Hematopoietic multipotent progenitor cell treated with erythropoietin and hydrocortisone succinate and interleukin-3 and kit ligand, for 6 days (in vitro differentiated cells): ENCODE measurements at places on chromosomes 5 and 9.
A peak's percentile ranks its signal among the peaks of the same experiment; 100 is the strongest.

GRCh38 chr5:53003144-53003543 is 14.0 kb downstream of the ITGA2 start:
- no peak for DNase-seq

DNA sequence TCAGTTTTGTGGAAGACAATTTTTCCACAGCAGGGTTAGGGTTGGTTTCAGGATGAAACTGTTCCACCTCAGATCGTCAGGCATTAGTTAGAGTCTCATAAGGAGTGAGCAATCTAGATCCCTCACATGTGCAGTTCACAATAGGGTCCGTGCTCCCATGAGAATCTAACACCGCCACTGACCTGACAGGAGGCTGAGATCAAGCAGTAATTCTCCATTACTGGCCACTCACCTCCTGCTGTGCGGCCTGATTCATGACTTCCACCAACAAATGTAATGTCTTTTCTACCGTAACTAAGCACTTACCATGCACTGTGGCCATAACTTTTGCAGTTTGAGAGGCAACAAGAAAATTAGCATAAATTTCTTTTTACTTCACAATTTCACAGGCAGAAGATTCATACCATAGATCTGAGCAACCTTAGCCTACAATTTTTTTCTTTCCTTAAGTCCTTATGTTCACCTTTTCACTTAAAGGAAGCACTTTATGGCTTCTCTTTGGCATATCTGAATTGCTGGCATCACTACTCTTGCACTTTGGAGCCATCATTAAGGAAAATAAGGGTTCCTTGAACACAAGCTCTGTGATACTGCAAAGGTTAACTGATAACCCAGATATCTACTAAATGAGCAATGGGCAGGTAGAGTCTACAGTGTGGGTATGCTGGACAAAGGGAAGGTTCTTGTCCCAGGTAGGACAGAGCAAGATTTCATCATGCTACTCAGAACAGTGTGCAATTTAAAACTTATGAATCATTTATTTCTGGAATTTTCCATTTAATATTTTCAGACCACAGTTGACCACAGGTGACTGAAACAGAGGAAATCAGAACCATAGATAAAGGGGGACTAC is 83.0 kb upstream of the IFNK start:
- no peak for DNase-seq

GRCh38 chr5:103523319-103523718 is 39.3 kb downstream of the NUDT12 start:
- DNase-seq, result peak; percentile 6

- DNase-seq, result peak; percentile 53
Measured at GRCh38 chr9:3012842-3013241, 168.9 kb upstream of the PUM3 start.

DNA sequence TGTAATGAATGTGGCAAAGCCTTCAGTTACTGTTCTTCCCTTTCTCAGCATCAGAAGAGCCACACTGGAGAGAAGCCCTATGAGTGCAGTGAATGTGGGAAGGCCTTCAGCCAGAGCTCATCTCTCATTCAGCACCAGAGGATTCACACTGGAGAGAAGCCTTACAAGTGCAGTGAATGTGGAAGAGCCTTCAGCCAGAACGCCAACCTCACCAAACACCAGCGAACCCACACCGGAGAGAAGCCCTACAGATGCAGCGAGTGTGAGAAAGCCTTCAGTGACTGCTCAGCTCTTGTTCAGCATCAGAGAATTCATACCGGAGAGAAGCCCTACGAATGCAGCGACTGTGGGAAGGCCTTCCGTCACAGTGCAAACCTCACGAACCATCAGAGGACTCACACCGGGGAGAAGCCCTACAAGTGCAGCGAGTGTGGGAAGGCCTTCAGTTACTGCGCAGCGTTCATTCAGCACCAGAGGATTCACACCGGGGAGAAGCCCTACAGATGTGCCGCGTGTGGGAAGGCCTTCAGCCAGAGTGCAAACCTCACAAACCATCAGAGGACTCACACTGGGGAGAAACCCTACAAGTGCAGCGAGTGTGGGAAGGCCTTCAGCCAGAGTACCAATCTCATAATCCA is 6.8 kb downstream of the RPL12 start:
- peak; percentile 25 for DNase-seq

GRCh38 chr5:5327126-5327525 is 95.4 kb upstream of the ICE1 start:
- DNase-seq, result no peak
